ENCODE measurements at places on chromosomes 7 and 10.

DNA sequence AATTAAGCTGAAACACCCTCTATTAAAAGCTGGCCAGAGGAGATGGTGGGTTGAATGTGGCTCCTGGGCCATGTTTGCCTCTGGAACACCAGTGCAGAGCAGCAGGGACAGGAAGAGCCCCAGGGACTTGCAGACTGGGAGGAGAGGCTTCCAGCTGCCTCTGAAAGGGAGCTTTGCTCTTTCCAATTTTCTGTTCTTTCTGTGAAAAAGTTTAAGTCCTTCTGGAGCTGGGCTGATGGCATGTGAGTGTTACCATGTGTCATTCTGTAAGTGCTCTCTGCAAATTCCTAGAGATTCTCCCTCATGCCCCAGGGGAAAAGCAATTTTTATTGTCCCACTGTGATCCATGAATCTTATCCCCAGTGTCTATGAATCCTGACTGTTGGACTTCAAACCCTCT, 112.8 kb upstream of the LANCL2 start:
- DNase-seq: no peak

DNA sequence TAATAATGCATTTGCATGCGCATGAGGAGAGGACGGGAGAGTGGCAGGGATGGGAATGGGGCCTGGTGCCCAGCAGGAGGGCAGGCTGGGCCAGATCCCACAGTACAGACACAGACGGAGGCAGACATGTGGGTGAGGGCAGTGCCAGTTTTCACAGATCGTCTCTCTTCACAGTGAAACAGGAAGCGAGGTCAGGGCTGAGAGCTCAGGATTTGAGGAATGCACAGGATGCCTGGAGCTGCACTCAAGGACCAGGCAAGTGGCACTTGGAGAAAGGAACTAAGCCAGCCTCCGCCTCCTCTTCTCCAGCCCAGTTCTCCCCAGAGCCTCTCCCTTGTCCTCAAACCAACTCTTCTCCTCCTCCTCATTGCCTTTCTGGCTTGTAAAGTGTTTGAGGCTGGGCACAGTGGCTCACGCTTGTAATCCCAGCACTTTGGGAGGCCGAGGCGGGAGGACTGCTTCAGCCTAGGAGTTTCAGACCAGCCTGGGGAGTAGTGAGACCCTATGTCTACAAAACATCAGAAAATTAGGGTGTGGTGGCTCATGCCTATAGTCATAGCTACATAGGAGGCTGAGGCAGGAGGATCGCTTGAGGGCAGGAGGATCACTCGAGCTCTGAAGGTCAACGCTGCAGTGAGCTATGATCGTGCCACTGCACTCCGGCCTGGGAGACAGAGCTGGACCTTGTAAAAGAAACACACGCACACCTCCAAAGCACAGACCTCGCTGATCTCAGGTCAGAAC, 115.2 kb downstream of the HIP1 start:
- DNase-seq: no peak

GRCh38 chr10:74177140-74177677, 26.2 kb downstream of the ADK start:
- DNase-seq: no peak

DNA sequence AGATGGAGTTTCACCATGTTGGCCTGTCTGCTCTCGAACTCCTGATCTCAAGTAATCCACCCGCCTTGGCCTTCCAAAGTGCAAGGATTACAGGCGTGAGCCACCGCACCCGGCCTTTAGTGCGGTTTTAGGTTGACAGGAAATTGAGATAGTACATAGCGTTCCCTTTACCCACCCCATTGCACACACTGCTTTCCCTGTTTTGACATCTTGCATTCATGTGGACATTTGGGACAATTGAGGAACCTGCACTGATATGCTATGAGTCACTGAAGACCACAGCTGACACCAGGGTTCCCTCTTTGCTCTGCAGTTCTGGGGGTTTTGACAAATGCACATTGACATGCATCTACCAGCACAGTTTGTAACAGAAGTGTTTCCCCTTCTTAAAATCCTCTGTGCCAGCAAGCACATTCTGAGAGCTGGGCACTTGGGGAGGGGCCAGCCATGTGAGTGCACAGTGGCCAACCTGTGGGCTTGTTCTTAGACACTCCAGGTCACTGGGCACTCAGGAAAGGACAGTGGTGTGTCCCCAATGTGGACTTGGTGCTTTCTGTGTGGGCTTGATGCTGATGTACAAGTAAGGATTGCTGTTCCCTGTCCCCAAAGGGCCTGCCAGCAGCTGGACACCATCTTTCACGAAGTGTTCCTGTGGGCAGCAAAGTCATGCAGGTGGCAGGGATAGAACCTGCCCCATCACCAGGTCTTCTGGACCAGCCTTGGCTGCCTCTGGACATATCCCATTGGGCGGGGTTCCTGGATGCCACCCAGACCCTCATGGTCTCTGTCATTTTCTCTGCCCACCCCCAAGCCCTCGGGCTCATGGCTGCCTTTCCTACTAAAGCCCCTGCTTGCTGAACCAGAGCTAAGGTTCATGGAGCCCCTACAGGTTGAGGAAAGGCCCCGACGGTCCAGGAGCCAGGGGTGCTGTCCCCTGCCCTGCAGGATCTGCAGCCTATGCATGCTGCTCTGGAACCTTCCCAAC, 579.8 kb downstream of the GLRX3 start:
- DNase-seq: no peak

- no peak for DNase-seq
Measured at GRCh38 chr10:131759347-131759746, 141.5 kb upstream of the PPP2R2D start.

DNA sequence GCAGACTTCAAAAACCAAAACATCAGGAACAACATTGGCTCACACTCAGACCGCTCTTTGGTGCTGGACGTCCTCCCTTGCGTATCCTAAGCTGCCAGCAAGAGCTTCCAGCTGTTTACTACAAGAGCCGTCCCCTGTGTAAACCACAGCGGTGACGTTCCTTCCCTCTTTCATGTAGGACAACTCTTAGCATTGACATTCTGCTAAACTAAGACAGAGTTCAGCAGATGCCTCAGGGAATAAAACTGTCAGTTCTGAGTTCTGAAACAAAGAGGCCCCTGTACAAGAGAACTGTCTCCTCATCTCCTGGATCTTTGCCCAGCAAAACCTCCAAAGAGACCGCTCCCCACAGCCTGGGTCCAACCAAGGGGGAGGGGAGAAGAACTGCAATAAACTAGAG, 57.8 kb upstream of the OPALIN start:
- no peak for DNase-seq

- no peak for DNase-seq
Measured at GRCh38 chr10:117968354-117969182, 78.2 kb downstream of the RAB11FIP2 start.

DNA sequence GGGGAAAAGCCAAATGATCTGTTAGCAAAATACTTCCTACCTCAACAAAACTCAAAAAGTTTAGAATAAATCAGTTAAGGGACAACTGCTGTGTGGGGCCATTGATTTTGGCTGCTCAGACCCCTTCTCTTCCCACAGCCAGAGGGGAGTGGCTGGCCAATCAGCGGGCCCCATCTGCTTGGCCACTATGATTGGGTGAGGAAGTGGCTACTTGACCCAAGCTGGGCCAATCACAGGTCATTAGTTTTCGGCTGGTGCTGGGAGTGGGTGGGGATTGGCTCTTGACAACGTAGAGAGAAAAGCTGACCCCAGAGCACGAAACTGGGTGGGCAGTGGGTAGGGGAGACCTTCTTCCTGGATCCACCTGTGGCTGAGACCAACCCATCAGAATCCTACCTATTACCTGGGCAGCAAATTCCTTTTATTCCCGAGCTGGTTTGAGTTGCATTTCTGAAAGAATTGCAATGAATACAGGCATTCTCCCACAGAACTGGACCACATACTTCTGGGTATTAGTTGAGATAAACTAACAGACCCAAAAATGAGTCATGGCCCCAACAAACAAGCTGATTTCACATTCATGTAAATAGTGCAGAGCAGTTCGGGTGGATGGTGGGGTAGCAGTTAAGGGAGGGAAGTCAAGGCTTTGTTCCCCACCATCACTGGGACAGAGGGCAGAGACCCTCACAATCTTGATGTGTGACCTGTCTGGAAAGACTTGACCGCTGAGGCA, 35.6 kb upstream of the HMX3 start:
- DNase-seq: no peak

GRCh38 chr10:60524541-60524940, 134.9 kb upstream of the ANK3 start:
- no peak for DNase-seq

DNA sequence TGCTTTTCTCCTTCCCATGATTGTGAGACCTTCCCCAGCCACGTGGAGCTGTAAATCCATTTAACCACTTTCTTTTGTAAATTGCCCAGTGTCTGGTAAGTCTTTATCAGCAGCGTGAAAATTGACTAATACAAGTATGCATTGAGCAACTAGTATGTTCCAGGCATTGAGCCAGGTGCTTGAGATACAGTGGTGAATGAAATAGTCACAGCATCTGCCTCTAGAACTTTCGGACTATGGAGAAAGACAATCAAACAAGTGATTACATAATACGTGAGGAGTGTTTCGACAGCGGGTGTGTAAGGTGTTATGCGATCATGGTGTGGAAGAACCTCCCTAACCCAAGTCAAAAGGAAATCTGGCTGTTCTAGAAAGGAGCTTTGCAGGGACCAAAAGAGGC, 21.6 kb upstream of the NUP205 start:
- no peak for DNase-seq

DNA sequence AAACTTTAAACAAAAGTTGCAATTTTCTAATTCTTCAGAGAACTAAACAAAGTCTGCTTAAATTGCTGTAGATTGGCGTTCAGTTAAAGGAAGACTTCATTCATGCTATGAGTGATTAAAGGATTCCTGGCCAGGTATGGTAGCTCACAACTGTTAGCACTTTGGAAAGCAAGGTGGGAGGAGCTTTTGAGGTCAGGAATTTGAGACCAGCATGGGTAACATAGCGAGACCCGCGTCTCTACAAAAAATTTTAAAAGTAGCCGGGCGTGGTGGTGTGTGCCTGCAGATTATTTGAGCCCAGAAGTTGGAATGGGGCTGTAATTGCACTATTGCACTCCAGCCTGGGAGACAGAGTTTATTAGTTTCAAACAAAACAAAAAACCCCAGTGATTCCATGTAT, 13.5 kb upstream of the SCRN1 start:
- no peak for DNase-seq

DNA sequence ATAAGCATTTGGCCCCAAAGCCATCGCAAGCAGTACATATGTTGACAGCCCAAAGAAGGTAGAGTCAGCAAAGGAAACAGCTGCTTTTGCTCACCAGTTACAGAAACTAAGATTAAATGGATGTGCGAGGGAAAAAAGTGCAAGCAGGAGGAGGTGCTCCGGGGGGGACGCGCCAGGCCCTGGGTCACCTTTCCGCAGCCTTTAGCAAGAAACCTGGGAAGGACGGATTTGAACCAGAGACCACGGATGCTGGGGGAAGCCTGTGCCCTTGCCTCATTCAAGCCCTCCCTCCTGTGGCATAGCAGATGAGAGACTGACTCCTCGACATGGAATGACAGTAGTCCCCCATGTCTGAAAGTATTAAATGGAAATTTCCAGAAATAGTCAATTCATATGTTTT, 405.6 kb upstream of the PRKCQ start:
- DNase-seq: no peak

DNA sequence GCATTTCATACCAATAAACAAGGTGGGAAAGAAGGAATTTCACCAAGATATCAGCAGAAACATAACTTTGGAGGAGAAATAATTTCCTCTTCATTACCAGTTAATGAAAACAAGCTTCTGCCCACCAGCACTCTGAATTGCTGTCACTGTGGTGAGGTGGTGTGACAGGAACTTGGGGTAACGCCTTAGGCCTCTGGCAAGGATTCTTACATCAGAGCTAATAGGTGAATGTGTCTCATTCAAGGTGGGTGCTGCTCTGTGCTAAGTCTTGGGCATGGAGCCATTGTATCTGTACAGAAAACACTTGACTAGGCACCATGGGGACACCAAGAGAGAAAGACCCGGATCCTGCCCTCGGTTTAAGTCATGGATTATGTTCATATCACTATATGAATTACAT, 8.3 kb upstream of the LOXL4 start:
- no peak for DNase-seq

GRCh38 chr10:47061776-47062175, 150.5 kb downstream of the PTPN20 start:
- DNase-seq: no peak

DNA sequence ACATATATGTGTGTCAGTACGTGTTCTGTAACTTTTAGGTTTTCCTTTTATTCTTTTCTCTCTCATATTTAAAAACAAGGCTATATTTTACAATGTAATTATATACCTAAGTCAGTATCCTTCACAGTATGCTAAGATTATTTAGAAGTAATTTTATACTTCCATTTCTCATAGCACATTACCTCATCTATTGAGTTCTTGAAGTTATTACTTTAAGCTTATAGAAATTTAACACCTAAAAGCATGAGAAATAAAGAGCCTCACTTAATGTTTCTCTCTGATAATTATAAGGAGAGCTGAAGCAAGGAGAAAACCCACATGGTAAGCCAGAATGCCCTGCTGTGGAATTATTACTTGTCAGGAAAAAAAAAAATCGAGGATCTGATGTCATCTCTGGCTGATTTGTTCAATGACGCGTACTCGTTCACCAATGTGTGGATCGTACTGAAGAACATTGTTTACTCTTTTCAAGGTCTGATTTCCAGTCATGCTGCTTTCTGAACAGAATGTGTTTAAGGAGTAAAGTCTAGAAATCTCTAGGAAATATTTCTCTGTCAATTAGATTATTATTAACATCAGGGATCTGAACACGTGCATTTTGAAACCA, 21.9 kb downstream of the CACNB2 start:
- no peak for DNase-seq

GRCh38 chr7:149171892-149172533, 23.3 kb upstream of the ZNF282 start:
- no peak for DNase-seq

DNA sequence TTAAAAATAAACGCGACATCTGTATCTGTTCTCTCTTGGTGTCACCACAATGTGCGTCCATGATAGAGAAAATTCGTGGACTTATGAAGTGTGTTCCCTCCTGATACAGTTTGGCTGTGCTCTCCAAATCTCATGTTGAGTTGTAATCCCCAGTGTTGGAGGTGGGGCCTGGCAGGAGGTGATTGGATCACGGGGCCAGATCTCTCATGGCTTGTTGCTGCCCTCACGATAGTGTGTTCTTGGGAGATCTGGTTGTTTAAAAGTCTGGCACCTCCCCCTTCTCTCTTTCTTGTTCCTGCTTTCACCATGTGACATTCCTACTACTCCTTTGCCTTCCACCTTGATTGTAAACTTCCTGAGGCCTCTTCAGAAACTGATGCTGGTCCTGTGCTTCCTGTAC, 229.4 kb upstream of the MYO3A start:
- DNase-seq: no peak
